ENCODE measurements at places on chromosomes 3 and 15.

DNA sequence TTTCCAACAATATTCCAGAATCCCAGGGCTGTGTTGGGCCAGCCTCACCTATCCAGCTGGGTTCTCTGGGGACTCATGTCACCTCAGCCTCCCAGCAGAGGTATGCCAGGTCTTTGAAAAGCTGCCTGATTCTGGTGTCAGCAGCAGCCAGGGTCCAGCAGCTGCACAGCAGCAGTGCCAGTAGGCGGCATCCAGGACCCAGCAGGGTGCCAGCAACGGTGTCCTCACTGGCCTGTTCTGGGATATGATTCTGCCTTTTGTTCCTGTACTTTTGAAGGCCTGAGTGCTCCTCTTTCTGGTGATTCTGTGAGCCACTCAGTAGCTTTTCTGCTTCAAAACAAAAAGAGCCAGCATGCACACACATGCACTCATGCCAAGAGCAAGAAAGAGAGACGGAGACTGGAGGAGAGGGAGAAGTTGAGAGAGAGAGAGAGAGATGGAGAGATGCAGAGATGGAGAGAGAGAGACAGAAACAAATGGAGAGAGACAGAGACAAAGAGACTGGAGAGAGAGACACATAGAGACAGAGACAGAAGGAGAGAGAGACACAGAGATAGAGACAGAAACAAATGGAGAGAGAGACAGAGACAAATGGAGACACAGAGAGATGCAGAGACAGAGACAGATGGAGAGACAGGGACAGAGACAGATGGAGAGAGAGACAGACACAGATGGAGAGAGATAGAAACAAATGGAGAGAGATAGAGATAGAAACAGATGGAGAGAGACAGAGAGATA is 205.7 kb downstream of the UACA start:
- no peak for DNase-seq

- no peak for DNase-seq
These were observed 413.5 kb downstream of the MECOM start for GRCh38 chr3:169250000-169250399.

DNA sequence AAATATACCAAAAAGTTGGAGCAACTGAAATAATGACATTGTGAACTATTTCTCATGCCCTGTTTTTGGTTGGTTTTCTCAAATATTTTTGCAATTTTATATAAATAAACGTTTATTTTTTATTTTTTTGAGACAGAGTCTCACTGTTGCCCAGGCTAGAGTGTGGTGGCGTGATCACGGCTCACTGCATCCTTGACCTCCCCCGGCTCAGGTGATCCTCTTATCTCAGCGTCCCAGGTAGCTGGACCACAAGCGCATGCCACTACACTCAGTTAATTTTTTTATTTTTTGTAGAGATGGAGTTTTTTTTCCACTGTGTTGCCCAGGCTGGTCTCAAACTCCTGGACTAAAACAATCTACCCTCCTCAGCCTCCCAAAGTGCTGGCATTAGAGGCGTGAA is 45.6 kb downstream of the YEATS2 start:
- no peak for DNase-seq

- no peak for DNase-seq
These were observed 357.9 kb upstream of the GOLIM4 start for GRCh38 chr3:168453623-168454022.

DNA sequence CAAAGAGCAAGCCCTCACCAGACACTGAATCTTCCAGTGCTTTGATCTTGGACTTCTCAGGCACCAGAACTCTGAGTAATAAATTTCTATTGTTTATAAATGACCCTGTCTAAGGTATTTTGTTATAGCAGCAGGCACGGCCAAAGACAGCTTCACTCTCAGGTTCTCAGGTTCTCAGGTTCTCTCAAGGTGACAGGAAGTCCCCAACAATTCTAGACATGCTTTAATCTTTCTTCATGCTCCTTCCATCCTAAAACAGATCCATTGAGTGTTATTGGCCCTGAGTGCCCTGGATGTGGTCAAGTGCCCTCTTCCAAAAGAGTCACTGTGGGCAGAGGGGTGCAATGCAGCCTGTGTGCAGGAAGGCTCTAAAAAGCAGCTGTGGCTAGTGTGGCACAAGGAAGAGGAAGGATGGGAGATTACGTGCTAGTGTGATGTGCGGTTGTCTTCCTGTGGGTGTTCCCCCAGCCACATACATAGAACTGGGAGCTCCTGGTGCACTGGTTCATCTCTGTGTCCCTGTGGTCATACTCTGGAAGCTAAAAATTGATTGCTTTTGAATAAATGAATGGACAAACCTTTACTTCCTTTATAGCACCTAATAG is 11.0 kb upstream of the RAB7A start:
- no peak for DNase-seq

DNA sequence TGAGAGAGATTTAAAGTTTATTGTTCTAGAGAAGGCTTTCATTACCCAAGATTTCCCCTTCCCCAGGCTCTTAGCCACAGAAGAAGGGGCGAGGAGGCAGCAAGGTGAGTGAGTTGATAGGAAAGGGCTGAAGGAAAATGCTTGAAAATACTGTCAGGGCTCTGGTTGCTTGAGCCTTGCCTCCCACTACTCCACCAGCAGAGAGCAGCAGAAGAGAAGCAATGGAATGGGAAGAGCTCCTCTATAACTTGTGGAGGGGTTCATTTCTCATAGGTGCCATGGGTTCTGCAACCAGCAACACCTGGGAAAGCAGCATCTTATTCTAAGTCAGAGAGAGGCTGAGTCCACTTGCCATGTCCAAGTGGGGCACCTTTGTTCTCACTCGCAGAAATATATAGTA is 184.0 kb upstream of the CNTN6 start:
- no peak for DNase-seq

GRCh38 chr3:105495021-105495420 is 128.3 kb downstream of the ALCAM start:
- no peak for DNase-seq

GRCh38 chr3:49310677-49311076 is 29.2 kb downstream of the USP4 start:
- no peak for DNase-seq

GRCh38 chr3:49607105-49607591 is 52.9 kb downstream of the BSN start:
- no peak for DNase-seq

Data from stimulated activated CD8-positive, alpha-beta memory T cell treated with anti-CD3 and anti-CD28 coated beads, Interleukin-2, amount 100 ng/mL, for 1 hour (primary cell).